ENCODE measurements at places on chromosomes 16 and 17. TPM values are rescaled to one million over a fixed set of nuclear protein-coding genes. Genes with fewer than 3 reads are reported as not detected.

The TOX3 gene
- 2.0 TPM for total RNA-seq

The CTRB2 gene
- not detected for total RNA-seq

The PPP1R27 gene
- not detected for total RNA-seq

The TRAF7 gene
- total RNA-seq, result 36.7 TPM

The AOC2 gene
- 1.4 TPM for total RNA-seq

The TLCD2 gene
- 3.6 TPM for total RNA-seq

The CES5A gene
- total RNA-seq, result not detected

The DOC2A gene
- total RNA-seq, result 0.36 TPM

The GAS2L2 gene
- not detected for total RNA-seq

The GPRC5B gene
- total RNA-seq, result 11.8 TPM

The TBC1D3C gene
- not detected for total RNA-seq

The KIF2B gene
- total RNA-seq, result not detected

The UNKL gene
- total RNA-seq, result 29.1 TPM

The BIRC5 gene
- total RNA-seq, result 3.1 TPM

The ATP2C2 gene
- total RNA-seq, result 2.8 TPM

All from sigmoid colon (tissue), 7 donors.